ENCODE measurements at places on chromosomes 3 and 15.

GRCh38 chr3:56940976-56941375, 119.5 kb upstream of the SPATA12 start:
- no peak for DNase-seq

- no peak for DNase-seq
These were observed 5.0 kb downstream of the CD47 start for GRCh38 chr3:108085810-108086350.

- DNase-seq = no peak
These were observed 50.7 kb downstream of the TFG start for GRCh38 chr3:100759950-100760349.

- no peak for DNase-seq
These were observed 355.1 kb downstream of the GBE1 start for GRCh38 chr3:81406318-81406717.

- DNase-seq = no peak
These were observed 170.4 kb downstream of the RSL24D1 start for GRCh38 chr15:55026381-55026780.

- no peak for DNase-seq
These were observed 3.9 kb downstream of the MAPKAPK3 start for GRCh38 chr3:50620820-50621219.

- DNase-seq = no peak
These were observed 18.2 kb downstream of the PLOD2 start for GRCh38 chr3:146142757-146143156.

- DNase-seq = no peak
These were observed 398.1 kb downstream of the GABRB3 start for GRCh38 chr15:26374806-26375205.

GRCh38 chr3:154188846-154189245, 67.7 kb downstream of the ARHGEF26 start:
- no peak for DNase-seq

GRCh38 chr3:129597087-129597999, 9.1 kb downstream of the PLXND1 start:
- no peak for DNase-seq

DNA sequence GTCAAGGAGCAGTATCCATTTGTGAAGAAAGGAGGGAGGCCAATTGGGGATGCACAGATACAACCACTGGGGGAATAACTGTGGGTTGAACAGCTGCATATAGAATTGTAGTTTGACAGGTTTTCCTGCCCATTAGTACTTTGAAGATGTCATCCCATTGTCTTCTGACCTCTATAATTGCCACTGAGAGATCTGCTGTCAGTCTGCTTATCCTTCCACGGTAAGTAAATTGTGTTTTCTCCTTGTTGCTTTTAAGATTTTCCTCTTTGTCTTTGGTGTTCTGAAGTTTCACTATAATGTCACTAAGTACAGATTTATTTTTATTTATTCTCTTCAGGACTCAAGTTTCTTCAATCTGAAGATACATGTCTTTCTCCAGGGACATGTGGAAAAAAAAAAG, 56.6 kb downstream of the MOBP start:
- DNase-seq = no peak

DNA sequence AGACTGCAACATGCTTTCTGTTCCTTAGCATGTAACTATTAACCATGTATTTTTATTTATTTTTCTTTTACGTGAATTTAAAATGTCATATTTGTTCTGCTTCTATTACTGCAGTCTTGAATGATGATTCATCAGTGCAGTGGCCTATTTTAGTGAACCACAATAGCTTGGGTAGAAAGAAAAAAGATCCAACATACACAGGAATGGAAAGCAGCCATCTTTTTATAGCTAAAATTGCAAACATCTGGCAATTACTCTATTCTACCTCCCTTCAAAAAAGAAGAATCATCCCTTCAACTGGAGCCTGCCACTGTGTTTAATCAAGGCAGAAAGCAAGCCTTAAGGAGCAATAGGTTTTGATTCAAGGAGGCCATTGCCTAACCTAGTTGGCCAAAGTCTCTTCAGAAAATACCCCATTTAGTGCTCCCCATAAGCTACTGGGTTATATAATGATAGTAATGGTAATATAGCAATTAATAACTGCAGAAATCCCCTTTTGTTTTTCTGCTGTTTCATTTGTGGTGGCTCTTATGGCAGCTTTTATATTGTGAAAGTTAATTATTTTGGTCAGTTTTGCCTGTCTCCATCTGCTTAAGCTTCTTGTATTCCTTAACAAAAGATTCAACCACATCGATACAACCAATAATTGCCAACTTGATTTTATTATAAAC, 267.3 kb downstream of the LPP start:
- DNase-seq = no peak

GRCh38 chr3:17974206-17974841, 231.9 kb upstream of the TBC1D5 start:
- no peak for DNase-seq

DNA sequence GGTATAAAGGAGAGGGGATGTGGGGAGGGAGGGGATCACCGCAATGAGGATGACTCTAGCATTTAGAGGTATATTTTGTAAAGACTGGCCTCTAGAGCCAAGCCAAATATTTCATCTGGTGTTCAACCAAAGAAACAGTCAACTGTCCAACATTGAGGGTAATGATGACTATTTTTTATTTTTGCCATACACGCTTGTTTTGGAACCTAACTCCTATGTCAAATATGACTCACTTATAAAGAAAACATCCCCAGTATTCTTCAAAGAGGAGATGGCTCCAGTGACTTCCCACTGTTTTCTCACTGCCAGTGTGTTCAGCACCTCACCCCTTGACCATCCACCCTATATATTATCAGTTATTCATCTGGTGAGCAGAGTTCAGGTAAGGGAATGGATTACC, 77.3 kb downstream of the WNT5A start:
- no peak for DNase-seq

DNA sequence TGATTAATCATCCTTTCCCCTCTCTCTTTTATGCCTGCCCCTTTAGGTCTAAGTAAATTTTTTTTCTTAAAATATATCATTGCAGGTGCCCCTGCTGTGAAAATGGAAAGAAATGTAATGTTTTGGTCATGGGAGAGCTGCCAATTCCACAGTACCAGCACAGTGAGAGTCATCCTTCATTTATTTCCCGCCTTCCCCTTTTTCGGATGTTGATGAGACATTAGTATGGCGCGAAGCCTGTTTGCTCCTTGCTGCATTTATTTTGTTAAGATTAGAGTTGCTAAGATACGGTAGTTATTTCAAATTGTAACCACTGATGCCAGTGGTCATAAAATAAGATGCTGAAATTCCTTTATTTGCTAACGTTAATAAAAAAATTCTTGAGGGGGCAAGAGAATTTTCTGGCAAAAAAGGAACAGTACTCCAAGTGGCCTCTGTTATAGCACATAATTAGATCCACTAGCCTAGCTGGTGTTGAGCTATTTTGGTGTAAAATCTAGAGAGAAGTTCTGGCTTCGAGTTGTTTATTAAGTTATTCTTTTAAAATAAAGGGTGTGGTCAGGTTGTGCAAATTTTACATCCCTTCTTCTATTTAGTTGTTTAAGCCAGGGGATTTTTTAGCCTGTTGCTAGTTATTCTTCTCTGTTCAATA, 62.8 kb downstream of the MDFIC2 start:
- DNase-seq = no peak

DNA sequence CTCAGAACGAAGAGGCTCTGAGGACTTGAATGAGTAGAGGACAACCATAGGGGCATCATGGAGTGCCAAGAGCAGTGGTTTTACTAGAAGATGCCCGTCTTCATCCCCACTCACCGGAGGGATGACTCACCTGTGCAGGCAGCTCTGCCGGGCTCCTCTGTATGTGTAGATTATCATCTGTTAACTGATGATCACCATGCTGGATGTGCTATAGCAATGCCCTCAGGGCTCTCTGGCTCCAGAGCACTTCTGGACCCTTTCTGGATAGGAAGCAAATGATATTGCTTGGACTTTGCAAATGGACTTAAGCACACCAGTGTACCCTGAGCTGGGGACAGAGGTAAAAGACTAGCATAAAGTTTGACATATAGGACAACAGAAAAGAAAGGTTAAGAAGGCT, 10.2 kb upstream of the TGFBR2 start:
- no peak for DNase-seq

GRCh38 chr15:74157868-74158827, 15.4 kb upstream of the ISLR start:
- DNase-seq = no peak

DNA sequence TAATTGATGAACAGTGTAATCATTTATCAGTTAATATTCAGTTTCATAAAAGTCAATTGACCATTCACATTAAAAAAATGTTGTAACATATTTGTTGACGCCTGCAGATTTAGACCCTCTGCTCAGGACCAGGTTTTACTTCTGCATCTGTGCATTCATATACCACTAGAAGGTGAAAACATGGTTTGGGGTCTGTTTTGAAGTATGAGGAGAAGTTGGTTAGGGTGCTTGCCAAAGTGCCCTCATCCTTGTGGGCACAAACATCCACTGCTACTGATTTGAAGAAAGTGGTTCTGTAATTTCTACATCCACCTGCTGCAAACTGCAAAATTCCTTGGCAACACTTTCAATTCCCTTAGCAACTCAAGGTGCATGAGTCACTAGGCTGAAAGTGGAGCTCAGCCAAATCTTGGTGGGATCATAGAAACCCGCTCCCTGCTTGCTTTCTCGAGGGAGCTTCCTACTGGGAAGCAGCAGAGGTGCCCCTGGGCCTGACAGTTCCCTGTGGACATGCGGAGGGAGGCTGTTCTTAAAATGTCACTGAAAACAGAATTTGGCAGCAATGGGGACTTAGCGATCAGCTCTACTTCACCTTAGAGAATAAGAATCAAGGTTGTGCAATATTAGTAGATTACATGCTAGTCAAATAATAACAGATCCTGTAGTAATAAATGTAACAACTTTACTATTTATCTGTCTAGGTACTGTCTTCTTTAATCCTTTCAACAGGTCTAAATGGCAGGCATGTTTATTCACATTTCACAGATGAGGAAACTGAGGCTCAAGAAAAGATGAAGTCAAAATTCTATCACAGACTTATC, 301.0 kb upstream of the TBL1XR1 start:
- DNase-seq = no peak
